ENCODE measurements at places on chromosomes 4 and X.

GRCh38 chr4:25103418-25103817, 56.8 kb downstream of the SEPSECS start:
- DNase-seq = peak; percentile 30

GRCh38 chr4:39616651-39617050, 22.0 kb downstream of the SMIM14 start:
- DNase-seq = peak; percentile 25

GRCh38 chr4:181541396-181541795, 701.8 kb upstream of the TENM3 start:
- no peak for DNase-seq

DNA sequence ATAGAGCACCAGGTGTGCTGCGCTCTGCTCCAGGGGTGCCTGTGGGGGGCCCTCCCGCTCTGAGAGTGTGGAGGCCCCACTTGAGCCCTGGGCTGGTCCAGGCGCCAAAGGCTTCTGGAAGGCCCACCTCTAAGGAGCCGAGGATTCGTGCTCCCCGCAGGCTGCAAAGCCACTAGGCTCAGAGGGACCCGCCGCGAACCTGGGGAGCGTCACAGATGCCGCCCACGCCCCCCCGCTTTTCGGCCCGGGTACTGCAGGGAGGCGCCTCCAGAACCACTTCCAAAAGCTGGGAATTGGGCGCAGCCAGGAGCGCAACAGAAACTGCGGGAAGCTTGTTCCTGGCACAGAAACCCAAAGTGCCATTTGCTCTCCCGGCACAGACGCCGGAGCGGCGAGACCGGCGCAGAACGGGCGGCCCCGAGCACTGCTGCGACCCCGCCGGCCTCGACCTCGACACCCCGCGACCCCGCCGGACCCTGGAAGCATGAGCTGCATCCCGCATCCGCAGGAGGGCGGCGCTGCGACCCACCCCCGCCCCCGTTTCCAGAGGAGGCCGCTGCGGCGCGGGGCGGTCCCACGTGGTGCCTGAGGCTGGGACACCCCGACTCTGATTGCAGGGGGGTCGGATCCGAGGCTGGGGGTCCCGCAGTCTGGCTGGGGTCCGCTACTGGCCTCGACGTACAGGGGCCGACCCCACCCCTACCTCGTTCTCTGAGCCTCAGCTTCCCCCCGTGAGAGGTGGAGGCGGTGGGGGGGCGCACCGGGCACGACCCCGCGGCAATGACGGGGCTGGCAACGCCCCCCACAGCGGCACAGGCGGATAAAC, 30.8 kb downstream of the CPLX1 start:
- DNase-seq = no peak

GRCh38 chr4:74549936-74550335, 105.0 kb downstream of the AREG start:
- no peak for DNase-seq

DNA sequence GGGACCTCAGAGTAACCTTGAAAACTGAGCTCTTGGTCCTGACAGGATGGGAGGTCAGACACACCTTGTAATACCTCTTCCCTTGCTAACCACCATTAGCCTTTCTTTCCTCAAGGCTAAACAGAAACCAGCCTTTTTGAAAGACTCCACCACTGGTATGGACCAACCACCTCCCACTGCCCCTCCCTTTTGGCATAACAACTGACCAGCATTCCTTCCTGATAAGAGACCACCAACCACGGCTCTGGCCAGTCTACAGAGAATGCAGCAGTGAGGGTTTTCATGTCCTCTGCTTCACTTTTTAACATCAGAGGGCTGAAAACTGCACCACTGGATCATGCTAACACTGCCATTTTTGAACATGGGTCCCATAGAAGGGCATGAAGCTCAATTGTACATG, 100.2 kb upstream of the MID1IP1 start:
- peak; percentile 3 for DNase-seq

GRCh38 chr4:183986971-183987946, 82.2 kb downstream of the STOX2 start:
- DNase-seq = peak; percentile 75

DNA sequence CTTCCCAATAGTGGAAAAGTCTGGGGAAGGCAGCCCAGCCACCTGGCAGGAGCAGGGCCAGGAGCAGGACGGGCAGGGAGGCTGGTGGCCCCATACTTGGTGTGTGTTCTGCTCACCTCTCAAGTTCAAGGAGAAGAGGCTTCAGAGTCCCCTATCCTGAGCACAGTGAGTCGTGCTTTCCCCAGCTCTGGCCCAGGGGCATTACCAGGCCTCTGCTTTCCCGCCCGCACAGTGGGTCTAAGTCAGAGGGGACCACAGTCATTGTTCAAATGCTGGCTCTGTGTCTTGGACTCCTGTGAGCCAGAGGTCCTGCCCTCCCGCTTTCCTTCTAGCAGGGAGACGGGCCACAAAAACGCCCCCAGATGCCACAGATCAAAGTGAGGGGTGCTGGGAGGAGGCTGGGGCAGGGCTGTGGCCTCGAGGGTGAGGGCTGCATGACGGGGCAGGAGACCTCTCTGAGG, 27.6 kb downstream of the HTRA3 start:
- no peak for DNase-seq

DNA sequence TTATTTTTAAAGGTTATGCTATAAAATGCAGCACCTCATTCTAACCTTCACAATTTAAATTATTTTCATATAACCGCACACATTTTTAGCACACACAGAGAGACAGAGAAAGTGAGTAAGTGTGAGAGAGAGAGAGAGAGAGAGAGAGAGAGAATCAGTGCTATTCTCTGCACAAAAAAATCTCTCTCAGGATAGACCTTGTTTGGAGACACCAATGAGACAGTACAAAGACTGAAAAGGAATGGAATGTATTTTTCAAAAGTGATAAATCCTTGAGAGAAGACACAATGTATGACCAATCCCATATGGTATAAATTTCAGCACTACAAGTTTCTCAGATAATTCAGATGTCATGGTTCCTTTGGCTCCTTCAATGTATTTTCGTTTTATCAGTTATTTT, 132.1 kb upstream of the PCDH18 start:
- DNase-seq = no peak

Data from Daoy (cell line).